ENCODE measurements at places on chromosomes 3 and 15. TPM values are rescaled to one million over a fixed set of nuclear protein-coding genes. Genes with fewer than 3 reads are reported as not detected.

Gene STRC
- total RNA-seq, result 0.30 TPM

GRCh38 chr3:124599147-124599765, 131.0 kb upstream of the UMPS start:
- DNase-seq, result no peak

DNA sequence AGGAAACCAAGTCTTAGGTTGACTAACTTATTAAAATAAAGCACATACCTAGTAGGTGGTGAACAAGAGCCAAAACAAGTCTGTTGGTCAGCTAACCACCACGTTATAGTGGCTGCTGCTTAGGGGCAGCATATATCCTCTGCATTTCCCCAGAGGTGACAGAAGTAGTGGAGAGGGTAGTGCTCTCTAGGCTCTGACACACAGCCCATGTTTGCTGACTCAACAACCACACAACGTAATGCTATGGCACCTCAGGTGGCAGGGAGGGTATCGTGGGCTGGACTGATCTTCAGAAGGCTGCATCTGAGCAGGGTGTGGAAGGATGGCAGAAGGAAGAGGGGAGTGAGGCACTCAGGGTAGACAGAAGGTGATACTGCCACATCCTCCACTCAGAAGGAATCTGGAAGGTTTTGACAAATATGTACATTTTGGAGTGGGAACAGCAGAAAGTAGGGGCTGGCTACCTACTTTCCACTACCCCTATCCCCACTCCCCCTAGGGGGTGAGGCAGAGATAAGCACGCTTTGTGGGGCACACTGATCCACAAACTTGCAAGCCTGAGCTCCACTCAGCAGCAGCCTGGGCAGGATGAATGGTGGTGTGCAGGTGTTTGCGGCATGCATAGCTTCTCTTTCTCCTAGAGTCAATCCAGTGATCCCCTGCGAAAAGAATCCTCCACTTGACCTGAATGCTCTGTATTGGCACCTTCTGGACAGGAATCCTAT, 178.1 kb downstream of the RORA start:
- no peak for DNase-seq

Gene MST1R
- total RNA-seq, result 2.2 TPM

- DNase-seq, result no peak
Measured at GRCh38 chr15:27932600-27932999, 166.5 kb downstream of the OCA2 start.

Gene ALG1L2
- total RNA-seq, result not detected

DNA sequence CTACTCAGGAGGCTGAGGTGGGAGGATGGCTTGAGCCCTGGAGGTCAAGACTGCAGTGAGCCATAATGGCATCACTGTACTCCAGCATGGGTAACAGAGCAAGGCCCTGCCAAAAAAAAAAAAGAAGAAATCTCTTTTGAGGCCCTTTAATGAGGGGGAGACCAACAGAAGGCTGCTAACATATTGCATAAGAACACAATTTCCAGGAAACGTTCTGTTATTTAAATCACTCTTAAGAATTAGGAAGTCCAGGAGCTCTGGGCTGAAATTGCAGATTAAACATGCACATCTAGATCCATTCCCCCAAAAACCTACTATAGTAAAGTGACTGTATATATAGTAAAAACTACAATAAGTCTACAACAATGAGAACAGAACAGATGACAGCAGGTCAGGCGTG, 16.1 kb upstream of the BLM start:
- DNase-seq, result no peak

Gene ASB14
- total RNA-seq, result not detected

DNA sequence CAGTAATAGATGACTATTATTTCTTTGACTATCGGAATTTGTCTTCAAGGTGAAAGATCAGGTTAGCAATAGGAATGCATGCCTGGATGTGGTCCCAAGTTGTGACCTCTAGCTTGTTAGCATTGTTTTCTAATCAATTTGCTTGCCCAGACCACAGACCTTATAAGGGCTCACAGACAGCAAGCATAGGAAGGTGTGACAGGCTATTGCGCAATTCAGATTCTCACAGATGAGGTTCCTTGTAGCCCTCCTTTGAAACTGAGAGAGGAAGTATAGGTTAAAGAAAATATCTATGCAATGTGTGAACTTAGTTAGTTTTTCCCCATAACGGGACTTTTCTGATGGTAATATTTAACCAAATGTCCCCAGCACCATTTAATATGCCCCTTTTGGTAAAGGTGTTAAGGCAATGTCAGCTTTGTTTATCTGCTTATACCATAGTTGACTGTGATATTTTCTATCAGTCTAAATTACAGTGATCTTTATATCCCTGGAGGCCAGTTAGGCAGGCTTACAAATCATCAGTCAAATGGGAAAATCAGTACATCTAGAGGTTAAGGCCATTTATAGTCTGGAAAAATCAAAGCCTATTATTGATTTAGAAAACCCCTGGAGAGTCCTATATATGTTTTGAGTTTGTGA, 168.1 kb upstream of the MBNL1 start:
- no peak for DNase-seq

- no peak for DNase-seq
Measured at GRCh38 chr3:71754610-71755253, 1.1 kb downstream of the GPR27 start.

Gene CPN2
- not detected for total RNA-seq

DNA sequence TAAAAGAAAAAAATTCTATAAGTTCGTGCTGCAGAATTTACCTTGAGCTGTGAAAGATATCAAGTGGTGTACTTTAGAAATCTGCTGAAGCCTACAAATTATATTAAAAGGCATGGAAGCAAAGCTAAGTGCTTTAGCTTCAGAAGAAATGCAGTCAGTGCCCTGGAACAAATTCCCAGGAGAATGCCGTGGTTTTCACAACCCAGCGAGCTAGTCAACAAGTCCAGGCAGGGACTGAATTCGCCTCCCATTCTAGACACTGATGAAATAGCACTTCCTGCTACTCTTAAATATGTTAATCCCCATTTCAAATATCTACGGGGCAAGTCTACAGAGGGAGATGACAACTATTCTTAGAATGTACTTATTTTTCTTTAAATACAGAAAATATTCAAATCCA, 326.4 kb upstream of the IGF1R start:
- DNase-seq, result no peak

Gene SCAANT1
- not detected for total RNA-seq

DNA sequence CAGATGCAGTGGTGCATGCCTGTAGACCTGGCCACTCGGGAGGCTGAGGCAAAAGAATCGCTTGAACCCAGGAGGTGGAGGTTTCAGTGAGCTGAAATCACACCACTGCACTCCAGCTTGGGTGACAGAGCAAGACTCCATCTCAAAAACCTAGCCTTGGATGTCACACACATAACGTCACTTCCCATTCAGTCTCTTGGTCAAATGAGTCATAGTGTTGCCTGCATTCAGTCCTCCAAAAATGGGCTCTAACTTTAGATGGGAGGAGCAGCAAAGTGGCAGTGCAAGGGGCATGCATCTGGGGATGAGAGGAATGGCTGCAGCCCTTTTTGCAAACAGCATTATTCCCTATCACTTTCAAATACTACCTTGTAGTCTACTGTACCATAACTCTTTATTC, 62.9 kb upstream of the AGBL1 start:
- no peak for DNase-seq

Gene GATM
- total RNA-seq, result 334 TPM

Gene ZNF620
- total RNA-seq, result 1.2 TPM

DNA sequence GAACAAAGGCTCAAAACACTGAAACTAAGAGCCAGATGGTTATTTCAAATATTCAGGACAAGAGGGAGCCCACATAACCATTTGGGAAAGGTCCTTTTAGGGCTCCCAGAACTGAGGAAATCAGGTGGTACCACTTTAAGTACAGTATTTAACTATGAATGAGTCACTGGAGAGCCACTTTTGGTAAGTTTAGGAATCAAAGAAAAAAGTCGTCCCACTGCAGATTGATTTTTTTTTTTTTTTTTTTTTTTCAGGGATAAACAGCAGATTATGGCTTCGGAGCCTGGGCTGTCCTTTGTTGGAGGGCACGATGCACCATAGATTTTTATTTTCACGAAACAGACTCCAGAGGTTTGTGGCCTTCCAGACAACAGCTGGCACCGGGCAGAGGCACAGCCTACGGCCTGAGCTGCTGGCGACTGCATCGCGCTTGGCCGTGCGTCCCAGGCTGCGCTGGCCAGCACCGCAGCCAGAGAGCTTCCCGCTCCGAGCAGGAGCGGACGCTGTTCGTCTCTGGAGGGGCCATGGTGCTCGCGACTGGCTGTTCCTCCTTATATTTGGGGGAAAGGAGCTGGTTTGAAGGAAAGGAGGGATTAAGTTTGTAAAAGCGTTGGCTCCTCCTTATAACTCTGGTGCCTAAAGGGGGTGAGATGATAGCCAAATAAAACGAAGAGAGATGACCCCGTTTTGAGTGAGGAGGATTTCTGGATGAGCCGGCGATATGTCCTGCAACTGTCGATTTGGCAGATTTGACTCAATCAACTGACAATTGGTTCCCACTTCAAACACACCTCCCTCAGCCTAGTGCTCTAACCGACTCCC, 152.9 kb upstream of the GOLIM4 start:
- no peak for DNase-seq

Gene C3orf22
- not detected for total RNA-seq

DNA sequence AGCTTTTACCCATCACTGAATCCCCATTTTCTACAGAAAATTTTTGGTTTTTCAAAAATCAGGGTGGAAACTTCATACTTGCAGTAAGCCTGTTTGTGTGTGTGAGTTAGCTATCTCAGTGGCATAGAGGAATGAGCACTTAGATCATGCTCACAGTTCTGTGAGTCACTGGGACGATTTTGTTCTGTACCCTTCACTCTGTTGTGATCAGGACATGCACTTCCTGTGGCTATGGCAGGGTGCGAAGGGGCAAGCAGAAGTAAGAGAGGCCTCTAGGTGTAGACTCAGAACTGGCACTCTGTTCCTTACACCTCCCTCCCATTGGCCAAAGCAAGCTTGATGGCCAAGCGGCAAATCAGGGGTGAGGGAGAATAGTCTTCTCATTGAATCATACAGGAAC, 11.6 kb downstream of the NIPA2 start:
- DNase-seq, result no peak

DNA sequence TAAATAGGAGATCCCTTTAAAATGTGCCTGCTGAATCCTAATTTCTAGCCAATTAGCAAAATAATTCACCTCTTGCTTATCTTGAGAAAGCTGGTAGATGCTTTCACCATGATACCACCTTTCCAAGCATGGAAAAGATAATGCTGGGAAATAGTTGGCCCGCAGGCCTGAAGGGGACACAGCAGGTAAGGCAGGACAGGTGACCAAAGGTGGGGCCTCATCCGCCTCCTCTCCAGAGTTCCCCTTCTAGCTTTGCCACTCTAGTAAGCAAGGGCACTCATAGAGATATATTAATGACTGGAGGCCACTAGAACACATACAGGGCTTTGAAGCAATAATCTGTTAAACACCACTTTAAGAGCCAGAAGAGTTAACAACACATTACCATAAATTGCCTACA, 45.5 kb downstream of the SATB1 start:
- no peak for DNase-seq

DNA sequence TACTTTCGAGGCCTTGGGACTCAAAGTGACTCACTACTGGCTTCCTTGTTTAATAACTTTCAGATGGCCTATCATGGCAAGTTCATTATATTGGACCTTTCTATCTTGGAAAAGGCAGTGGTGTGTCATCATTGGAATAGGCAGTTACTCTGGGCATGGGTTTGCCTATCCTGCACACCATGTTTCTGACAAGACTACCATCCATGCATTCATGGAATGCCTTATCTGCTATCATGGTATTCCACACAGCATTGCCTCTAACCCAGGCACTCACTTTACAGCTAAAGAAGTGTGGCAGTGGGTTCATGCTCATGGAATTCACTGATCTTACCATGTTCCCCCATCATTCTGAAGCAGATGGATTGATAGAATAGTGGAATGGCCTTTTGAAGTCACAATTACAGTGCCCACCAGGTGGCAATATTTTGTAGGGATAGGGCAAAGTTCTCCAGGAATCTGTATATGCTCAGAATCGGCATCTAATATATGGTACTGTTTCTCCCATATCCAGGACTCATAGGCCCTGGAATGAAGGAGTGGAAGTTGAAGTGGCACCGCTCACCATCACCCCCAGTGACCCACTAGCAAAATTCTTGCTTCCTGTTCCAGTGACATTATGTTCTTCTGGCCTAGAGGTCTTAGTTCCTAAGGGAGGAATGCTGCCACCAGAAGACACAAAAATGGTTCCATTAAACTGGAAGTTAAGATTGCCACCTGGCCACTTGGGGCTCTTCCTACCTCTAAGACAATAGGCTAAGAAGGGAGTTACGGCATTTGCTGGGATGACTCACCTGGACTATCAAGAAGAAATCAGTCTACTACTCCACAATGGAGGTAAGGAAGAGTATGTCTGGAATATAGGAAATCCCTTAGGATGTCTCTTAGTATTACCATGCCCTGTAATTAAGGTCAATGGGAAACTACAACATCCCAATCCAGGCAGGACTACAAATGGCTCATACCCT, 1161.4 kb downstream of the SI start:
- DNase-seq, result no peak

DNA sequence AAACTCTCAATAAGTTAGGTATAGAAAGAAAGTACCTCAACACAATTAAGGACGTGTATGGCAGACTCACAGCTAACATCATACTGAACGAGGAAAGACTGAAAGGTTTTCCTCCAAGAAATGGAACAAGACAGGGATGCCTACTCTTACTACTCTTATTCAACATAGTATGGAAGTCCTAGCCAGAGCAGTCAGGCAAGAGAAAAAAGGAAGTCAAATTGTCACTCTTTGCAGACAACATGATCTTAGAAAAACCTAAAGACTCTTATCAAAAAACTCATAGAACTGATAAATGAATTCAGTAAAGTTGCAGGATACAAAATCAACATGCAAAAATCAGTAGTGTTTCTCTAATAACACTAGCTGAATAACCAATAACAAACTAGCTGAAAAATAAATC, 96.0 kb downstream of the C3orf70 start:
- DNase-seq, result no peak

GRCh38 chr15:101049282-101049681, 130.1 kb downstream of the LRRK1 start:
- DNase-seq, result no peak

DNA sequence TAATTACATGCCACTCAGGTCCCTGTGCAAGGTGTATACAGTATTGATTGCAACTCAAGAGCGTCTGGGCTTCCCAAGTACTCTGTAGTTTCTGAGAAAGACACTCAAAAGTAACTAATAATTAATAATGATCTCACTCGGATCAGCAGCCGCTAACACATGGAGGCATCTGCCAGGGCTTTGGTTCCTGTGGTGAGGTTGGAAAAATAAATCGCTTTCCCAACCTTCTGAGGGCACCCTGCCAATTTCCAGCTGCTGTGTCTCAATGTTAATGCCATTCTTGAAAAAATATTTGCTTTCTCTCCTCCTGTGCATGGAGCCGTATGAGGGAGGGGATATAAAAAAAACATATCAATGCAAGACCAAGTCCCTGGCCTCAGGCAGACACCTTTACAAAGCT, 116.5 kb upstream of the SLC2A2 start:
- no peak for DNase-seq

DNA sequence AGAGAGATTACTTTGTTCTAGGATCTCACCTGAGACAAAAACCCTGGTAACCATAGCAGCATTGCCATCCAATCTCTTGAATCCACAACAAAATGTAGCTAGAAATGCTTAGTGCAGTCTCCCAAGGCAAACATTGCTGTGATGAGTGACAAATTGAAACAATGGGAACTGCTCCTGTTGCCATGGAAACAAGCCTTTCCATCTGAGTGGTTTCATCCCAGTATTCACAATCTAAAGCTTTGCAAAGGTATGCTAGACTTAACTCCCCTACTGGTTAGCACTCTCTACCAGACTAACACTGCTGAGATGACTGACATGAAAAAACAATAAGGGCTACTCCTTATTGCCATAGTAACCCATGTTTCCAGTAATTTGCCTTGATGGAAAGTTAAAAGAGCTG, 172.6 kb upstream of the CNTN3 start:
- DNase-seq, result no peak

Gene IL16
- 69.3 TPM for total RNA-seq

All from tibial nerve (tissue), 4 donors.